ENCODE measurements at places on chromosomes 4 and X. TPM values are rescaled to one million over a fixed set of nuclear protein-coding genes. Genes with fewer than 3 reads are reported as not detected.

GRCh38 chr4:108135549-108136209 lies 33.1 kb downstream of the LEF1 start:
- H3K27me3 ChIP-seq = peaks cover 8% of the 10 kb centered on the region
- no peak for DNase-seq
- H3K27ac ChIP-seq = no peak overlapping the region
- H3K4me1 ChIP-seq = peaks cover 2% of the 10 kb centered on the region
- no peak overlapping the region for H3K4me3 ChIP-seq
- peaks cover 3% of the 10 kb centered on the region for H3K36me3 ChIP-seq

- H3K4me1 ChIP-seq = peaks cover 23% of the 10 kb centered on the region
- H3K27ac ChIP-seq = no peak overlapping the region
- H3K36me3 ChIP-seq = peaks cover 4% of the 10 kb centered on the region
These were observed 4.6 kb downstream of the EFNB1 start for GRCh38 chrX:68833448-68833805.

NEUROG2 gene
- not detected for polyA plus RNA-seq

GRCh38 chrX:2533424-2533823 lies 32.6 kb upstream of the DHRSX start:
- DNase-seq = no peak
- no peak overlapping the region for H3K4me3 ChIP-seq
- no peak overlapping the region for H3K27ac ChIP-seq
- H3K4me1 ChIP-seq = no peaks in the 10 kb centered on the region

DNA sequence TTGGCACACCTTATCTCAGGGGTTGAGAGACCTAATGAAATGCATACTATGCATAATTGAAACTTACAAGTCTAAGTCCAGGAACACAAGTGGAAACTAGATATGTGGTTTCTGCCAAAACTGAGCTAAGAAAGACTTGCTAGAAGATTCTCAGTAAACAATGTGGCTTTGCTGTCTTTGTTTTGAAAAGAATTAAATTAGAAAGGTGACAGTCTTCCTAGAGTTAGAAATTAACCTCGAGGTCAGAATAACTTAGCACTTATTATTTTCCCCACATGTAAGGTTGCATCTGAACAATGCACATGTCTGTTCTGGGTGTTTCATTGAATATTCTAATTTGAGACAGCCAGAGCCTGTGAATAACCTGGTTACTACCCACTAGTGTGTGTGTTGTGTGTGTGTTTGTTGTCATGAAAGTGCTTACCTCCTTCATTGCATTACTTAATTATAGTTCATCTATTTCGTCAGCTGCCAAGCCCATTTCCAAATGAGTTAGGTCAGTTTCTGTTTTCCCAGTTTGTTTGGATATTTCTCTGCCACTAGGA lies 1.5 kb downstream of the EREG start:
- no peak overlapping the region for H3K27ac ChIP-seq
- H3K4me1 ChIP-seq = peaks cover 18% of the 10 kb centered on the region
- H3K36me3 ChIP-seq = no peaks in the 10 kb centered on the region
- H3K4me3 ChIP-seq = no peak overlapping the region
- no peak for DNase-seq

DNA sequence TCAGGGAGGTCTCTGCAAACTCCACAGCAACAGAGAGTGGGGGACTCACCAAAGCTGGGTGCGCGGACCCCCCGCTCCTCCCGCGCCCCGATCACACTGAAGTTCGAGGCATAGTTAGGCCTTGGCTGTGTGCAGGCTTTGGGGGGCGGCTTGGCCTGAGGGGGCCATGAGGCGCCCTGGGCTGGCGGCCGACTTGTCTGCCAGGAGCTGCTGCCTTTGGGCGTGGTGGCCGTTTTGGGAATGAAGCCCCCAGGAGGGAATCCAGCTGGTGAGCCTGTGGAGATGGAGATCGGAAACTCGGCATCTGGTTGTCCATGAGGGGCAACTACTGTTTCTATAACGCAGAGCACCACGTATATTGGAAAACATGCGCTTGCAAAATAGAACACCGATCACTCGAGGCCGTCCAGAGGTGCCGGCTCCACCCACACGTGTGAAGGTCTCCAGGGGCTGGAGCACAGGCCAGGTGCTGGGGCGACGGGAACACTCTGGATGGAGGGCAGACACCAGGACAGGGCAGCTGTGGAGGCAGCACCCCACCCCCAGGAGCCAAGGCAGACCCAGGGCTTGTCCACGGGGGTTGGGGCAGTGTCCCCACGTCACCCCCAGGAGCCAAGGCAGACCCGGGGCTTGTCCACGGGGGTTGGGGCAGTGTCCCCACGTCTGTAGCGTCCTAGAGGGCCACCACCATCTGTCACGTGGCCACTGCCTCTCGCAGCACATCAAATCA lies 25.9 kb upstream of the CPLX1 start:
- no peak for DNase-seq
- no peak overlapping the region for H3K27ac ChIP-seq
- H3K27me3 ChIP-seq = peaks cover 28% of the 10 kb centered on the region
- H3K4me3 ChIP-seq = no peak overlapping the region

DNA sequence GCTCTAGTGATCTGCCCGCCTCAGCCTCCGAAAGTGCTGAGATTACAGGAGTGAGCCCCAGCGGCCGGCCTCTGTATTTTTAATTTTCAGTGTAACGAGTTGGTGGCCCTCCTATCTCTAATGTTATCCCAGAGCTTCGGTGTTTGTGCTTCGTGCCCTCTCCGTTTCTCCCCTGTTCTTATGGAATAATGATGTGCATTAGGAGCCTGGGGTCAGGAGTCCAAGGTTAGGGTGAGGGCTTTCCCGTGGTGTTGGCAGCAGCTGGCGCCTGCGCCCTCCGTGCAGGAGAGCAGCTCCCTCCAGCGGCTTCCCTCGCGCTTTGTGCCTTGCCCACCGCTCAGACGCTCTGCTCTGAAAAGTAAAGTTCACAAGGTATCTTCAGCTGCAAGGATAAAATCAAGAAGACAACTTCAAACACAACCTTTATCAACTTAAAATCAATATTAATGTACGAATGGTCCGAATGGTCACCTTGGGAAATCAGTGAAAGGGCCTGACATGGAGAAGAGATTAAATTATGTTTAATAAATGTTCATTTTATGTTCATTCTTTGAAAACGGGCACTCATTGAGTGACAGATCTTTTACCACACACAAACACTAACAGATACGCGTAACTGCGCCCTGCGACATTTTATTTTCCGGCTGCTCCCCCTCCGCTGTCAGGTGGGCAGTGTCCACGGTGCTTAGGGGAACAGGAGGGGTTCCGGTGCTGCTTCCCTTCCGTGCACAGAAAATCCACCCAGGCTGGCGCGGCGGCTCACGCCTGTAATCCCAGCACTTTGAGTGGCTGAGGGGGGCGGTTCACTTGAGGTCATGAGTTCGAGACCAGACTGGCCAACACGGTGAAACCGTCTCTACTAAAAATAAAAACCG lies 62.4 kb downstream of the TRAPPC11 start:
- peak; percentile 32 for DNase-seq
- peaks cover 14% of the 10 kb centered on the region for H3K4me1 ChIP-seq
- peak overlapping the region; percentile 67 for H3K27ac ChIP-seq
- no peaks in the 10 kb centered on the region for H3K36me3 ChIP-seq
- H3K4me3 ChIP-seq = peak overlapping the region; percentile 89
- peaks cover 3% of the 10 kb centered on the region for H3K27me3 ChIP-seq

- H3K27me3 ChIP-seq = peaks cover 2% of the 10 kb centered on the region
- DNase-seq = no peak
- no peak overlapping the region for H3K4me3 ChIP-seq
These were observed 40.1 kb upstream of the SCML1 start for GRCh38 chrX:17697191-17697590.

- DNase-seq = no peak
- no peak overlapping the region for H3K27ac ChIP-seq
- no peaks in the 10 kb centered on the region for H3K4me1 ChIP-seq
- no peak overlapping the region for H3K4me3 ChIP-seq
- H3K27me3 ChIP-seq = no peaks in the 10 kb centered on the region
- H3K36me3 ChIP-seq = no peaks in the 10 kb centered on the region
These were observed 9.1 kb upstream of the METTL14 start for GRCh38 chr4:118676128-118676527.

GRCh38 chr4:88223516-88223915 lies 60.8 kb downstream of the PPM1K start:
- no peak overlapping the region for H3K4me3 ChIP-seq
- no peaks in the 10 kb centered on the region for H3K36me3 ChIP-seq
- H3K27me3 ChIP-seq = peaks cover 4% of the 10 kb centered on the region
- H3K27ac ChIP-seq = no peak overlapping the region
- peaks cover 2% of the 10 kb centered on the region for H3K4me1 ChIP-seq

DNA sequence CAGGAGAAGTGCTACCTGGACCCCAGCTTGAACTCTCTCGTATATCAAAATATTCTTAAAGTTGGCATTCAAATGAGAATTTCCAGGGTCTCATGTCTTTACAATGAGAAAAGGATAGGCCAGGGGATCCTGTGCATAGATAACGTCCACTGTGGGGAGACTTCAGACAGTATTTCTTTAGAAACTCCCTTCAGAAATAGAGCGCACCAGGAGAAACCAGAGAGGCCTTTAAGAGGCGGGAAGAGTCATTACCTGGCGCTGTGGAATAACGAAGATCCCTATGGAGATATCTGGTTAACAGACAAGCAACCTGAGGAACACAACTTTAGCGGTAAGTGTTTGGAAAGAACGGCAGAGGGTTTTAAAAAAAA lies 600 bp downstream of the RADX start:
- peak; percentile 5 for DNase-seq
- H3K27me3 ChIP-seq = peaks cover 4% of the 10 kb centered on the region
- no peaks in the 10 kb centered on the region for H3K36me3 ChIP-seq
- H3K4me1 ChIP-seq = peaks cover 25% of the 10 kb centered on the region
- H3K27ac ChIP-seq = no peak overlapping the region

DNA sequence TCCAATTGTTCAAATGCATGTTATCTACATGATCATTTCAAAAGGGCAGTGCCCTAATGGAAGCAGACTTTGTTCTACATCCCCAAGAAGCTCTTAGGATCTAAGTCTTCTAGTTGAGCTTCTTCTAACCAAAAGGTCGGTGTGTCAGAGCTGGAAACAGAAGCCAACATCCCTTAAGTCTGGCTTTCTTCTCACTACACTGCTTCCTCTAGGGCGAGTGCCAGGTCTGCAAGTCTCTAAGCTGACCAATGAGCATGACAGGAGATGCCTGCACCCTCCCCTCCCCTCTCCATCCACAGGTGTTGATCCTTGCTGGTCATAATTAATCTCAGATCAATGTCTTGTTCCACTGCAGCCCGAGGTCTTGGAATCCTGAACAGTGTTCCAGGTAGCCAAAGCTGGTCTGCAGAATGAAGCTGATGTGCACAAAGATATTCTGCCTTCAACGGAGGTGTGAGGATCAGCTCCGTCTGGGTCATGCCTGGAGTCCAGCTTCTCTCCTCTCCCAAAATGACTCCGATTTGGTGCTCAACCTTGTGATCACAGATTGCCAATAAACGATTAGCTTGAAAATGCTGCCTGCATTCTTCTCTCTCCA lies 44.1 kb downstream of the WDR1 start:
- H3K36me3 ChIP-seq = peaks cover 25% of the 10 kb centered on the region
- H3K27ac ChIP-seq = peak overlapping the region; percentile 85
- no peak for DNase-seq
- H3K4me3 ChIP-seq = no peak overlapping the region
- no peaks in the 10 kb centered on the region for H3K27me3 ChIP-seq

- DNase-seq = no peak
- no peaks in the 10 kb centered on the region for H3K4me1 ChIP-seq
- H3K36me3 ChIP-seq = peaks cover 3% of the 10 kb centered on the region
- peaks cover 3% of the 10 kb centered on the region for H3K27me3 ChIP-seq
These were observed 228.1 kb downstream of the THOC2 start for GRCh38 chrX:123504630-123505270.

DNA sequence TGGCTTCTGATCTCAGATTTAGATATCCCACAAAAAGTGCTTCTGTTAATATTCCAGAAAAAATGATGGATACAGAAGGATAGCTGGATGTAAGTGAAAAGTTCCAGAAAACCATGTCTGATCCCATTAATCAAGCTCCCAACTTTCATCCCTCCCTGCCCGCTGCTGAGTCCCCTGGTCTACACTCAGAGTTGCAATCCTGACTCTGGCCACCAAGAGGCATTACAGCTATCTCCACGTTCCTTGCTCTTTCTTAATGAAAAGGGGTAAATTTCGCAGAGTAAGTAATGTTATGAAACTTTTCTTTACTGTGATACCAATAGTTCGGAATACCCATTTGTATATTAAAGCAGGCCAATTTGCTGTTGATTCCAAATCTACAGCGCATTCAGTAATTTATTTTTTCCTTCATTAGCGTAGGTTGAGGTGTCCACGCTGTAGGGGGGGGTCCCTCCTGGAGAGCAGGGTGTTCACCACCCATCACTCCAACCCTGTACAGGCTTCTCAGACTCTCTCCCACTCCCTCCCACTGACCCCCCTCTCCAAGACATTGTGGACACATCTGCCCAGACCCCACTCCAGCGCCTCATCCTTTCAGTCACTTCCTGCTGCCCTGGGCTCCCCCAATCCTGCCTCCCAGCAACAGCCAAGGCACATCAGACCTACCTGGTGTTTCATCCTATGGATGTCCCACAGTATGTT lies 55.1 kb downstream of the RAB40A start:
- no peak for DNase-seq
- H3K4me1 ChIP-seq = peaks cover 6% of the 10 kb centered on the region
- no peak overlapping the region for H3K27ac ChIP-seq
- H3K4me3 ChIP-seq = peak overlapping the region; percentile 79
- H3K27me3 ChIP-seq = peaks cover 5% of the 10 kb centered on the region

DNA sequence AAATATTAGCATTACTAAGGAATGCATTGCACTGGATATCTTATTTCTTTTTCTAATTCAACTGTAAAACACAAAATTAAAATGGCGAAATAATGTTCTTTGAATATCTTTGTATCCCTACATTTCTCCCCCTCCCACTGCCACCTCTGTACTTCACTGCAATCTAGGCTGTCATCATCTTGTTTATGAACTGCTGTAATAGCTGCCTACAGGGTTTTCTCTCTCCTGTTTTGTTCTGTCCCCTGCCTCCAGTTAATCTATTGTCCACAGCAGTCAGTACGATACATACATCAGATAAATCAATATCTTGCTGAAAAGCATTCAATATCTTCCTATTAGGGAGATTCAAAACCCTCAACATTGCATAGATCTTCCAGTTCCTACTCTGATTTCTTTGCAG lies 528.4 kb downstream of the KCNIP4 start:
- H3K27me3 ChIP-seq = no peaks in the 10 kb centered on the region
- no peak overlapping the region for H3K4me3 ChIP-seq
- no peak overlapping the region for H3K27ac ChIP-seq

DNA sequence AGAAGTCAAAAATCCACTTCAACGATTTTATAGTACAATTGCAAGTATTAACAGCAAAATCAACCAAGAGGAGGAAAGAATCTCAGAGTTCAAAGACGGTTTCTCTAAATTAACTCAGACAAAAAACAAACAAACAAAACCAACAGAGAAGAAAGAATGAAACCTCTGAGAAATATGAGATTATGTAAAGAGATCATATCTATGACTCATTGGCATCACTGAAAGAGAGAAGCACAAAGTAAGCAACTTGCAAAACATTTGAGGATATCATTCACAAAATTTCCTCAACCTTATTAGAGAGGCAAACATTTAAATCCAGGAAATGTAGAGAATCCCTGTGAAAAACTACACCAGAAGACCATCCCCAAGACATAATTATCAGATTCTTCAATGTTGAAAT lies 370.4 kb downstream of the INPP4B start:
- H3K4me1 ChIP-seq = peaks cover 2% of the 10 kb centered on the region
- no peaks in the 10 kb centered on the region for H3K36me3 ChIP-seq
- DNase-seq = no peak
- H3K27ac ChIP-seq = no peak overlapping the region

Measured in immature natural killer cell (primary cell).